ENCODE measurements at places on chromosomes 1 and 21. TPM values are rescaled to one million over a fixed set of nuclear protein-coding genes. Genes with fewer than 3 reads are reported as not detected.

DNA sequence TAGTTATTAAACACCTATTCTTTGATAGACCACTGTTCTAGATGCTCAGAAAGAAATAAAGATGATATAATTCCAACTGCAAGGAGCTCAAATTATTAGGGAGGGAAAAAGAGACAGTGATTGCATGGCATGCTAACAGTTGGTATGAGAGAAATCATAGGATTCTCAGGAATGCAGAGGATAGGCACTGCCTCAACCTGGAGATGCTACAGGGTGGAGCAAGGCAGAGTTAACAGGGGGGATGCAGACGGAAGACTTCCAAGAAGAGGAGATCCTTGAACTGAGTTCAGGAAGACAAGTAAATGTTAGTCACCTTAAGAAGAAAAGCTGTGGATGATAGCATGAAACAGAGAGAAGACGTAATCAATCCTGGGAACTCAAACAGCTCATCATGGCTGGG, 123.7 kb downstream of the DAB1 start:
- DNase-seq: no peak

The CCDC27 gene
- total RNA-seq: not detected

The GPR37L1 gene
- total RNA-seq: not detected

The DYRK3 gene
- 12.7 TPM for total RNA-seq

GRCh38 chr1:60762176-60762575, 320.2 kb upstream of the NFIA start:
- no peak for DNase-seq

DNA sequence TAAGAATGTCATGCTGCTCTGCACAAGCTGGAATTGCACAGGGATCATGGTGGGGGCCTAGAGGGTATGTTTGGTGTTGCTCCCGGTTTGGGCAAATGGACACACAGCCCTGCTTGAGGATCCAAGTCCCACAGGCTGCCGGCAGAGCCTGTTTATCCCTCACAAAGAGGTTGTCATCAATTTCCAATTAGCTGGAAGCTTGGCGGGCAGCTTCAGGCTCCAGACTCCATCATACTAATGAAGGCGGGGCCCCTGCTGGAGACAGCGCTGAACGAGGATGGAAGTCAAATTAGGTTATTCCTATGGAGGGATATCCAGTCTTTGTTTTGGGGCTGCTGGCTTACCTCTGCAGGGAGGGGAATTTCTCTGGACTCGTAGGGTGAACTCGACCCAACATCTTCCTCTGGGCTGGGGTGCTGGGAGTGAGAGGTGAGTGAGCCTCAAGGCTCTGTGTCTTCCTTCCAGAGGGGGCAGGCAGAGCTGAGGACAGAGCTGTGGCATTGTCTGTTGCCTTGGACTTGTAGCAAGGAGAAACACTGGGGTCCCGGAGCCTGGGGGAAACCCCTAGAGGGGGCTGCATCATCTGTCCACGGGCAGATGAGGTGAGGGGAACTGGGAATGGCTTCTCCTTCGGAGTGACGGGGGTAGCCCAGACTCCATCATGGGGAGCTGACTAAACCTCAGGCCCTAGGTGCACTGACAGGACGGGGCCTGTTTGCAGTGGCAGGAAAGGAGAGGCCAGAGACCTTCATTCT, 24.9 kb upstream of the PARP1 start:
- no peak for DNase-seq

GRCh38 chr21:17925000-17925610, 105.9 kb upstream of the C21orf91 start:
- peak; percentile 71 for DNase-seq

DNA sequence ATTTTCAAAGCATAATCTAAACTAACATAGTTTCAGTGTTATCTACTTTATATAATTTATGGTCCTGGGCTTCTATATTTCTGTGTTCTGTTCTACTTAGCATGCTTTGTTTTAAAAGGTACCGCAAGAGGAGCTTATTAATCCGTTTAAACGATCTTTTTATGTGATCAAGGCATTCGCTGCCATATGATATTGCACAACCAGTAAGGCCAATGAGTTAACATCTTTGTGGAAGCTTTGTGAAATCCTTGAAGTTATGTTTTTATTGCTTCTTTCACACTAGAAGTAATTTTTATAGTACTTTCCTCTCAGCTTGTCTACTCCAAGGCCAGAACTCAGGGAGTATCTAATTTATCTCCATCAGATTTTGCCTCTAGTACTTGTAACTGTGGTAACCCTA, 8.9 kb downstream of the LRRC8C start:
- DNase-seq: no peak

The MROH7 gene
- not detected for total RNA-seq

- no peak for DNase-seq
Measured at GRCh38 chr1:53704804-53705445, 34.0 kb downstream of the GLIS1 start.

- no peak for DNase-seq
Measured at GRCh38 chr1:215605011-215605621, 38.0 kb downstream of the KCTD3 start.

GRCh38 chr1:157819896-157820295, at the start of gene FCRL1:
Gene FCRL1, minus strand, starts transcription at chr1:157820120. Its CDS starts 83 bp downstream, at chr1:157820037.
- DNase-seq: no peak

The PRRX1 gene
- total RNA-seq: not detected

The CHIA gene
- not detected for total RNA-seq

The IFNLR1 gene
- 6.9 TPM for total RNA-seq

The ESPN gene
- total RNA-seq: 0.89 TPM

DNA sequence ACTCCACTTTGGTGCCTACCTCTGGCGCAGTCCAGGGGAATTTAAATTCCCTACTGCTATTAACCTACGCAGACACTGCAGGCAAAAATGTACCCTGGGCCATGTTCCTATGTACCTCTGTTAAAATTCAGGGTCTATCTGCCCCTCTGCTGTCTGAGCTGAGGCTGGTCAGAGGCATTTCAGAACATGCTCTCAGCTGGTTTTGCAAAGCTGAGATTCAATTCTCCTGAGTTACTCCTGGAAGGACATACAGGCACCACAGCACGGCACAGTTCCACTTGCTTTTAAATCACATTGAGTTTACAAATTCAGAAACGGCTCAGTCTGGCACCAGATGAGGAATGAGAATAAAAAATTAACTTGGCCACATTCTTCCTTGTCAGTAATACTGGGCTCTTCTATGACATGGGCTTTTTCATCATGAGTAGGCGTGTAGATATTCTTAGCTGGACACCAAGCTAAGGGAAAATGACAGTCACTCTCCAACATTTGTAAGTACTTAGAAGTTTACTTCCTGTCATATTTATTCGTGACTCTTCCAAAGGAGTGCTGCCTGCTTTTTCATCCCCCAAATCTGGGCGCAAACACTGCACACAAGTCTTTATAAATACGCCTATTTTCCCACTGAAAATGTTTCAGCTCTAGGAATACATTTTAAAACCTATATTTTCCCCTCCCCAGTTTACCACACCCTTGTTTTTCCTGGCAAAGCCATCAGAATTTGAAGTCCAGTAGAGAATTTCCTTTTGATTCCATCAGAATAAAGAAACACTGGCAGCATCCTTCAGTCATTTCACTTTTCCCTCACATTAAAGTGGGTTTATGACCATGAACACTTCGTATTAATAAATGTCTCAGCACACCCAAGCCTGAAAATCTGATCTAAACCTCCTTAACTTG, 1.9 kb downstream of the C1orf198 start:
- no peak for DNase-seq

The INSRR gene
- total RNA-seq: 0.19 TPM

The COL6A2 gene
- 5.0 TPM for total RNA-seq

GRCh38 chr1:1755852-1756251, 22.4 kb downstream of the NADK start:
- no peak for DNase-seq

- no peak for DNase-seq
Measured at GRCh38 chr1:66752000-66752592, at the start of gene DYNLT5. Gene DYNLT5, plus strand, starts transcription at chr1:66752459. Its CDS starts 2,200 bp downstream, at chr1:66754659.

DNA sequence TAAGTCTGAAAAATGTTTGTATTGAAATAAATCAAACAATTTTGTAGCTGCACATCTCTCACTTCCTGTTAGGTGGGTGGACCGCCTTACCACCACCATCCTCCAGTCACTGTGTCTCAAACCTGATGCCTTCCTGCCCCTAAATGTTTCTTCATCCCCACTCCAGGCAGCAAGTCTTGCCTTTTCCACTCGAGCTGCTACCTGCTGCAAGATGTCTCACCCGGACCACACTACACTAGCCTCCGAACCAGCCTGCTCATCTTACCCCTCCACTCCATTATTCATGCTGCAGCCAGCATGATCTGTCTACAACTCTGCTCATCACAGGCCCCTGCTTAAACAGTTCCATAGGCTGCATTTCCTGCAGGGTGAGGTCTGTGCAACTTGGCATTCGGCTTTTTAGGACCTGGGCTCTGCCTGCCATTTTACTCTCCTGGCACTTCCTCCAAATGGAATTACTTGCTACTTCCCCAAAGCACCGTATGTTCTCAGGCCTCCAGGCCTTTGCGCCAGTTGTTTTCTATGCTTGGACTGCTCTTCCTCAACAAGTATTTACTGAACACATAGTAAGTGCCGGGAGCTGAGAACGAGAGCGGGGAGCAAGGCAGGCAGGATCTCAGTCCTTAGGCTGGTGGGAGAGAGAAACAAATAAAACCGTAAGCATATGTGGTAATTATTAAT, 5.2 kb upstream of the SF3A3 start:
- no peak for DNase-seq

The OXCT2 gene
- total RNA-seq: 1.0 TPM

DNA sequence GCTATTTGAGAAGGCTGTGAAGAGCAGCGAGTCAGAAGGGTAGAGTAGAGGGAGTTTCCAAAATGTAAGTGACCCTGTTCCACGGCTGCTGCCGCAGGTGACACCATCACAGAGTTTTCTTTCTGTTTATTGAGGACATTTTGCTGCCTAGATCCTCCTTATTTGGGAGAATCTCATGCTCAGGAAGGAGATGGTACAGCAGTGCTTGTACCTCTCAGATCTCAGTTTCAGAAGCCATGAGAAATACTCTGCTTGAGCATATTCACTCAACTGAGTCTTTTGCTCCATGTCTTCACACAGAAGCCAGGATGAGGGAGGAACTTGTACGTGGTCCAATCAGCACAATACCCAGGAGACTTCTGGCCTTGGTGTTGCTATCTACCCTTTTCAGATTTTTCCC, 1.6 kb downstream of the LCE7A start:
- no peak for DNase-seq

DNA sequence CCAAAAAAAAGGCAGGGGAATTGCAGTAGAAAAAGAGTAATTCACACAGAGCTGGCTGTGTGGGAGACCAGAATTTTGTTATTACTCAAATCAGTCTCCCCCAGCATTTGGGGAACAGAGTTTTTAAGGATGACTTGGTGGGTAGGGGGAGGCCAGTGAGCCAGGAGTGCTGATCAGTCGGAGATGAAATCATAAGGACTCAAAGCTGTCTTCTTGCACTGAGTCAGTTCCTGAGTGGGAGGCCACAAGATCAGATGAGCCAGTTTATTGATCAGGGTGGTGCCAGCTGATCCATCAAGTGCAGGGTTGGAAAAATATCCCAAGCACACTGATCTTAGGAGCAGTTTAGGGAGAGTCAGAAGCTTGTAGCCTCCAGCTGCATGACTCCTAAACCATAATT, 23.7 kb upstream of the EDARADD start:
- no peak for DNase-seq

The ADORA1 gene
- total RNA-seq: not detected

DNA sequence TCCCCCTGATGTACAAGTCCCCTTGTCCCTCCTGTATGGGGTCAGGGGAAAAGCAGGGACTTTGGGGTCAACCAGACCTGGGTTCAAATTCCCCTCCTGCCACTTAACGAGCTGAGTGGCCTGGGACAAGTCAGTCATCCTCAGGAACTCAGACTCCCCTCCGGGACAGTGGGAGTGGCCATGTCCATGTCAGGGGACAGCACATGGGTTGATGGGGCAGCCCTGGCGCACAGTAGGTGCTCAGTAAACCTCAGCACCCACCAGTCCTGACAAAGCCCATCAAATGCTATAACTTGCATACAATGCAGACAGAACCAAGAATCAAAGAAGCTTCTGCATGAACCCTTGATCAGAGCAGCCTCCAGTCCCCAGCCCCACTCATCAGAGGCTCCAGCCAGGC, 30.0 kb downstream of the MATN1 start:
- no peak for DNase-seq

GRCh38 chr21:15283789-15284188, 219.0 kb upstream of the NRIP1 start:
- DNase-seq: no peak

The DIP2A gene
- 43.4 TPM for total RNA-seq

- no peak for DNase-seq
Measured at GRCh38 chr1:1292851-1293250, 12.6 kb downstream of the SCNN1D start.

- DNase-seq: no peak
Measured at GRCh38 chr1:62045574-62045973, 149.1 kb upstream of the L1TD1 start.

The MCOLN2 gene
- 51.8 TPM for total RNA-seq

The MCOLN3 gene
- total RNA-seq: 1.1 TPM

The IFI6 gene
- total RNA-seq: 461 TPM

- DNase-seq: no peak
Measured at GRCh38 chr21:38385427-38386175, 112.7 kb downstream of the ERG start.

GRCh38 chr1:20115479-20115878, 3.9 kb downstream of the PLA2G2D start:
- no peak for DNase-seq

DNA sequence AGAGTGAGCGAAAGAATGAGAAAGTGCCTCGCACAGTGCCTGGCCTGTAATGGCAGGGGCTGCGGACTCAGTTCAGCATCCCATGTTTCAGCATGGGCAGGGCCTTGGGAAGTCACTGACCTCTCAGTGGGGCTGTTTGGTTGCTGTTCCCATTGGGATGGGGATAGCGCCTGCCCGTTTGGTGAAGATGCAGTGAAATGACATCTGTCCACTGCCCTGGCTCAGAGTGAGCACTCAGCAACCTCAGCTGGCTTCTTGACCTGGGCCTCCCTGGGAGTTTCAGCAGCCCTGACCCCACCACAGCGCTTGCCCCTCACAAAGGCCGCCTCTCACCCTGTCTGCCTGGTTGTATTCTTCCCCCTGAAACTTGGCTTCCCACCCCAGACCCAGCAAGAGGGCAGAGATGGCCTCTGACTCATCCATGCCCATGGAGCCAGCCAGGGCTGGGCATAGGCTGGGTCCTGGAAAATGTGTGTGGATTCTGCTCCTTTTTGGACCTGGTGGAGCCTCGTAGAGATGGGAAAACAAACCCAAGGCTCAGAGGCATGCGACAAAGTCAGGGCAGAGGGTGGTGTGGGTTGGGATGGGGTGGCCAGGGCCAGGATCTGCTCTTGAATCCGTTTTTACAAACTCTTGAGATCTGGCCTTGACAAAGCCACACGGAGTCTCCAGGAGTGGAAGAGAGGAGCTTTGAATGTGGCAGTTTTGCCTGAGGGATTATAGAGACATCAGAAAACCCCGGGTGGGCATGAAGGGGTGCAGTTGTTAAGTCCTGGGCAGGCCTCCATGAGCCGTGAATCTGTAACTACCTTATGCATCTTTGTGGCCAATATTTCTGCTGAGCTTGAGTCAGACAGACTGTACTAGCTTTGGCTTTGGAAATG, 1.2 kb downstream of the XKR8 start:
- no peak for DNase-seq

The ADAM30 gene
- total RNA-seq: not detected

- DNase-seq: no peak
Measured at GRCh38 chr1:1387098-1388077, 11.7 kb downstream of the CCNL2 start.

GRCh38 chr1:189350983-189351616, 1126.6 kb downstream of the BRINP3 start:
- no peak for DNase-seq

- DNase-seq: no peak
Measured at GRCh38 chr1:109392788-109393616, 4.7 kb downstream of the SORT1 start.

- no peak for DNase-seq
Measured at GRCh38 chr21:16002874-16003466, 273.2 kb downstream of the USP25 start.

The UBE2U gene
- total RNA-seq: not detected

The DNAJB4 gene
- 23.0 TPM for total RNA-seq
